MM.1S (cell line): ENCODE measurements at places on chromosomes 2 and 18.

DNA sequence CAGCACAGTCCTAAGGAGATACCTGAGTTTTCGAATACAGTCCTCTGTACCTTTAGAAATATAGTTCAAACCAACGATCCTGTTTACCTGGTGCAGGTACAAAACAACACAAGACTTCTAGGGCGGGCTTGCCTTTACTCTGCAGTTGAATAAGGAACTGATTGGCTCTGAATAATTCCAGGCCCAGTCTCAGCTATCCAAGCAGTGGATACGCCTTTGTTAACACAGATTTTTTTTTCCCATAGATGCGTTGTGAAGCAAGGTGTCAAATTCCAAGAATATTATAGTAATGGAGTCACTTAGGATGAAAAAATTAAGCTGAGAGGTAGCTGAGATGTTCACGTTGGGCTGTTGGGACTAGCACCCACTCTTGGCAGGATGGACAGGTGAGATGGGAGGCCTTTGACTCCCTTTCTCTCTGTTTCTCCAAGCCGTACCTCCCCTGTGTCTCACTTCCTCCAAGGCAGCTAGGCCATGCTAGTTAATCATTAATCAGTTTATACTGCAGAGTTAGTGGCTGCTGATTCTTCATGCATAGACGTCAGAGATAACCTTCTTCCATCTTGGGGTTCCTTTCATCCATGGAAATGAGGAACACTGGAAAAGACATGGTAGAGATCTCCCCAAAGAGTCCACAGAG, 380.8 kb upstream of the ACVR2A start:
- no peak overlapping the region for H3K27ac ChIP-seq
- H3K4me3 ChIP-seq = no peak overlapping the region
- DNase-seq = no peak
- no peaks in the 10 kb centered on the region for H3K27me3 ChIP-seq
- H3K4me1 ChIP-seq = no peaks in the 10 kb centered on the region

DNA sequence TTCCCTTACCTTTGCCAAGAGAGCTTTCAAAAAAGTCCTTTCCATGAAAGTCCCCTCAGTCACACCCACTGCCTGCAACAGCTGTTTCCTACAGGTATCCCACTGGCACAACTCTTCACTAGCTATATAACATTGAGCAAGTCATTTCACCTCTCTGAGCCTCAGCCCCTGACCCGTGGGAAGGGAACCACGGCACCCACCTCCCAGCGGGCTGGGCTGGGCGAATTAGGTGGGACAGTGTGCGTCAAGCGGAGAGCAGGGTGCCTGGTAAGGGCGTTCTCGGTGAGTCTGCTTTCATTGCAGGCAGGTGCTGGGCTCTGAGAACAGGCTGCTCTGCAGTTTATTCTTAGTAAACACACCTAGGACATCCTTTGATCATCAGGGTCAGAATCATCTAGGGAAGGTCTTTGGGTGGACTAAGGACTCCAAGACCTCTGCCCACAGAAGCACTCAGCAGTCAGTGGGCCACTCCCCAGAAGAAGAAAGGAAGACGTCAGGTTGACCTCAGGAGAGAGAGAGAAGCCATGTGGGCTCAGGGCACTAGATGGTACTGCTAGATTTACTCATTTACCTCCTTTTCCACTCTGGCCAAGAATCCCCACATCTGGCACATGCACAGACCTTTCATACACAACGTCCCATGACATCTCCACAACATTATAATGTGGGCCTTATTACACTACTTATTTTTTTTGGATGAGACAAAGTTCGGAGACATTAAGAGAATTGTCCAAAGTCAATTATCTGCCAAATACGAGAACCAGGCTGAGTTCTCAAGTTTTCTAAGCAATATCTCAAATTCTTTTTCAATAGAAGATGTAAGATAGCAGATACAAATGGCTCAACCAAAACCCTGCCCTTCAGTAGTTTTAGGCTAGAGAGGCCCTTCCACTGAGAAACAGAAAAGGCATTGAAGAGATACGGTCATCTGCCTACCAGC, 79.9 kb downstream of the GALNT14 start:
- H3K27me3 ChIP-seq = no peaks in the 10 kb centered on the region
- H3K36me3 ChIP-seq = no peaks in the 10 kb centered on the region
- H3K4me3 ChIP-seq = no peak overlapping the region
- H3K4me1 ChIP-seq = no peaks in the 10 kb centered on the region

DNA sequence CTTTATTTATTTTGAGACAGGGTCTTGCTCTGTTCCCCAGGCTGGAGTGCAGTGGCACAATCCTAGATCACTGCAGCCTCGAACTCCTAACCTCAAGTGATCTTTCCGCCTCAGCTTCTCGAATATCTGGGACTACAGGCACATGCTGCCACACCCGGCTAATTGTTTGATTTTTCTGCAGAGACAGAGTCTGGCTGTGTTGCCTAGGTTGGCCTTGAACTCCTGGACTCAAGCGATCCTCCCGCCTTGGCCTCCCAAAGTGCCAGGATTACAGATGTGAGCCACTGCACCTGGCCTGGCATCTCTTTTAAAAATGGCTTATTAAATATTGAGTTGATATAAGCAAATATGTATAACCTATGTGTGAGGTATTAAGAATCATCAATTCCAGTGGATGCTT, 209.5 kb downstream of the FAM210A start:
- no peak overlapping the region for H3K27ac ChIP-seq
- H3K4me1 ChIP-seq = no peaks in the 10 kb centered on the region
- DNase-seq = no peak
- no peaks in the 10 kb centered on the region for H3K36me3 ChIP-seq
- H3K4me3 ChIP-seq = no peak overlapping the region

GRCh38 chr2:155178921-155179320, 480.4 kb downstream of the KCNJ3 start:
- no peaks in the 10 kb centered on the region for H3K36me3 ChIP-seq
- no peaks in the 10 kb centered on the region for H3K27me3 ChIP-seq
- H3K4me3 ChIP-seq = no peak overlapping the region
- H3K27ac ChIP-seq = no peak overlapping the region
- DNase-seq = no peak

GRCh38 chr2:177029501-177029900, 183.1 kb upstream of the HNRNPA3 start:
- no peak overlapping the region for H3K27ac ChIP-seq
- H3K4me1 ChIP-seq = no peaks in the 10 kb centered on the region
- no peaks in the 10 kb centered on the region for H3K27me3 ChIP-seq

DNA sequence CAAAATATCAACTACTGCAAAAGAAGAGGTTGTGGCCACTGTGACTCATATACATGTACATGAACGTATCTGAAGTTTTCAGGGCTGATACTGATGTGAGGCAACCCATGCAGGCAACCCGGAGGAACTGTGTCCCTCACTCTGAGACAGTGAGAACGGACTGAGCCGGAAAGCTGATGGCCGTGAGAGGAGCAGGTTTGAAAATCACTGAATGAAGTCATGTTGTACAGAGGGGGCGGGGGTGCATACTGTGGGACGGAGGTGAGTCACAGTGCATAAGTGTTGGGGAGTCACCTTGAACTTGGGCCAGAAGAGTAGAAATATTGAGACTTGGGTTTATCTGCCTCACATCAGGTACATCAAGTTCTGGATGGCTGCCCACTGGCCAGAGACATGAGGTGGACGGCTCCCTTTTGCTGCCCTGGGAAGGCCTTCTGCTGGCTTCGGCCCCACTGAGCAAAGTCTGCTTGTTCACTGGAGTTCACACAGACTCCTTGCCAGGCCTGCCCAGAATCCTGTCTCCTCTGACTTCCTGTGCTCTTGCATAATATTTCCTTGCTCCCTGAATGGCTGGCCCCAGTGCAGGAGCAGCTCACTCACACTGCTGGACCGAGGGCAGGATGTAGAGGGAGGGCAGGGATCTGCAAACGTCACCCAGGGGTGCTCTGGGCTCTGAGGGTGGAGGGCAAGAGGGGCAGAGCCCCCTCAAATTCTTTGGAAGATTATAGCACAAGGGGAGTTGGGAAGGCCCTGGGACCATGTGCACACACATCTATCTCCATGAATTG, 18.1 kb downstream of the EPAS1 start:
- no peaks in the 10 kb centered on the region for H3K36me3 ChIP-seq
- no peak for DNase-seq
- H3K4me3 ChIP-seq = no peak overlapping the region

- no peak overlapping the region for H3K27ac ChIP-seq
- H3K4me3 ChIP-seq = no peak overlapping the region
- H3K36me3 ChIP-seq = no peaks in the 10 kb centered on the region
- DNase-seq = no peak
- H3K4me1 ChIP-seq = no peaks in the 10 kb centered on the region
Measured at GRCh38 chr2:100427627-100428258, 10.3 kb upstream of the CHST10 start.

DNA sequence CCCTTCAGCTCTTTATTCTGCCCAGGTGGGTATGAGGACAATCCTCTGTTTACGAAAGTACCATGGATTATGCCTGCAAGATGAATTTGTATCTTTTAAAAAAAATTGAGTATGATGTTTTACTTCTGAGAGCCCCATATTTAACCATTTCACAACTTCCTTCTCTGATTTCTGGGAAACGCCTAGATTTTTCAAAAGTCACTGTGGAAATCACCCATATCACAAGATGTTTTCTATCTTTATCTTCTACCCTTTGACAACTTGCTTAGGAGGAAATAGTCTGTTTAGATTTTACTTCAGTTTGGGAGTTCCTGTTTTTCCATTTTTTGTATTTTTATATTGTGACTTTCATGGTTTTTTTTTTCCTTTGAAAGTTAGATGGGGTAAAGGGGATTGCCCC, 53.0 kb downstream of the ICOS start:
- no peak for DNase-seq
- no peaks in the 10 kb centered on the region for H3K36me3 ChIP-seq
- H3K27me3 ChIP-seq = no peaks in the 10 kb centered on the region
- no peak overlapping the region for H3K4me3 ChIP-seq

DNA sequence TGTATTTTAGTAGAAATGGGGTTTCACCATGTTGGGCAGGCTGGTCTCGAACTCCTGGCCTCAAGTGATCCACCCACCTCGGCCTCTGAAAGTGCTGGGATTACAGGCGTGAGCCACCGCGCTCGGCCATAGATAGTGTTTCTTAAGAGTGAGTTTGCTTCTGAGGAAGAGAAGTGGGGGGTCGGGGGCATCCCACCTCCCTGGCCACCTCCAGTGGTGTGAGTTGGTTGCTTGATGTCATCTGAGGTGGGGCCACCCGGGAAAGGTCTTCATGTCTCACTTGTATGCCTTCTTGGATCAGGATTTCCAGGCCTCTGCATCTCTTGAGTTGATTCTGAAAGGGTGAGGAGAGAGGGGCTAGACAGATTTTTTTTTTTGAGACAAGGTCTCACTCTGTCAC, 57.1 kb downstream of the AGAP1 start:
- no peak for DNase-seq
- H3K4me1 ChIP-seq = peaks cover 41% of the 10 kb centered on the region
- no peaks in the 10 kb centered on the region for H3K36me3 ChIP-seq
- no peak overlapping the region for H3K4me3 ChIP-seq
- H3K27me3 ChIP-seq = no peaks in the 10 kb centered on the region
- H3K27ac ChIP-seq = peak overlapping the region; percentile 85; the same call in 1 of the 2 replicates
